ENCODE measurements at places on chromosomes 7 and 10.

DNA sequence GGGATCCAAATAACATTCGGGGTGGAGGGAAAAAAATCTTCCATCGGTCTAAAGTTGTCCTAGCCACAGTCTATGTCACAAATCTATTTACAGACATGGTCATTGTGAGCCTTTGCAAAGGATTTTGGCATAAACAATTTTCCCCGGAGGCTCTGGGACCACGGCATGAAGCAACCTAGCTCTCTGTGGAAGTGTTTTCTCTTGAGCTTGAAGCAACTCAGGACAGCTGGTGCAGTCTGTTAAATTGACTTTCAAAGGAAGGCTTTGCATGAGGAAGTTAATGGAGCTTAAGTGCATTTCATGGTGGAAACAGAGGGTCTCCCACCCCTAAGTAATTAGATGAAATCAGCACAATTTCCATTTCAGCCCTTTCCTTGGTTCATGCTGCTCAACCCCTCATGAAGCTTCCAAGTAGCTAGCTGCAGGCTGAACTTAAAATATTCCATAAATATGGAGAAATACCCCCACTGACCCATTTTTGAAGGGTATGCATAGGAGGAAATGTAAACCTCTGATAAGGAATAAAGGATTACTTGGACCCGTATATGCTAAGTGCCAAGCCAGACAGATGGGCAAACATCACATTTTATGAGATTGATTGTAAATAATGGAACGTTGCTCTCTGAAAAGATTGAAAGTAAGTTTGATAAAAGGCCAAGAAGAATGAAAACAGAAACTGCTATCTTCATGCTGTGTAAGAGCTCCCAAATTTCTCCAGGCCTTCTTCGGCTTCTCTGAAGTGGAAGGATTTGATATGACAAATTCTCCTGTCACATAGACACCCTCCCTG, 39.9 kb downstream of the CCDC3 start:
- no peak for DNase-seq

- DNase-seq: no peak
Measured at GRCh38 chr10:51100221-51100620, 25.9 kb downstream of the PRKG1 start.

DNA sequence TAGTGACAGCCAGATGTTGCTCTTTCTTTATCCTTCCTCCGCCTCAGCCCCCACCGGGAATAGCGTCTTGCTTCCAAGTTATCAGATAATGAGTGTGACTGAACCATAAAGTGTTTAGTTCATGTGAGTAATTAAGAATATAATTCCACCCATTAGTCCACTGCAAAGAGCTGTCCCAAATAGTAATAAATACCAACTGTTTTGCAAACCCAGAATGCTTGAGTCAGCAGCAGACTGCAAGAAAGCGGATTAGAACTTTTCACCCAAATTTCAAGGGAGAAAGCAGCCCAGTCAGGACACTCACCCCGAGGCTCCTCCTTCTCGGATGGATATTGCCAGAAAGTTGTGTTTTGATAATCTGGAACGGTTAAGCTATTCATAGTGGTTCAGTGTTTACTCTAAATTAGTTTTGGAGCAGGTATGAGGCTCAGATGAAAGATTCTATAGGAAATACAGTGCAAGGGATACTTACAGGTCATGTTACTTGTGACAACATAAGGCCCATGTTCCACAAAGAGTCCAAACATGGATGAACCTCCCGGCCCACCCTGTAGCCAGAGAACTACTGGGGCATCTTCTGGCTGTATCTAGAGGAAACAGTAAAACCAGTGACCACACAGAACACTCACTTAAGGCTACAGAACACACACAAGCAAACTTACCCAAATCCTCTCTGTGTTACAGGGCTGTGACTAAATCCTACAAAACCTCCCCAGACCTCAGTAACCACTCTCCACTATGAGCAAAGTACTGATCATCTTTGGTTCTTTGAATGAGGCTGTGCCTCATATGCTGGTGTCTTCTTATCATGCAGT, 50.5 kb downstream of the CPVL start:
- DNase-seq: no peak

GRCh38 chr7:8443576-8444467, 10.4 kb downstream of the NXPH1 start:
- no peak for DNase-seq

DNA sequence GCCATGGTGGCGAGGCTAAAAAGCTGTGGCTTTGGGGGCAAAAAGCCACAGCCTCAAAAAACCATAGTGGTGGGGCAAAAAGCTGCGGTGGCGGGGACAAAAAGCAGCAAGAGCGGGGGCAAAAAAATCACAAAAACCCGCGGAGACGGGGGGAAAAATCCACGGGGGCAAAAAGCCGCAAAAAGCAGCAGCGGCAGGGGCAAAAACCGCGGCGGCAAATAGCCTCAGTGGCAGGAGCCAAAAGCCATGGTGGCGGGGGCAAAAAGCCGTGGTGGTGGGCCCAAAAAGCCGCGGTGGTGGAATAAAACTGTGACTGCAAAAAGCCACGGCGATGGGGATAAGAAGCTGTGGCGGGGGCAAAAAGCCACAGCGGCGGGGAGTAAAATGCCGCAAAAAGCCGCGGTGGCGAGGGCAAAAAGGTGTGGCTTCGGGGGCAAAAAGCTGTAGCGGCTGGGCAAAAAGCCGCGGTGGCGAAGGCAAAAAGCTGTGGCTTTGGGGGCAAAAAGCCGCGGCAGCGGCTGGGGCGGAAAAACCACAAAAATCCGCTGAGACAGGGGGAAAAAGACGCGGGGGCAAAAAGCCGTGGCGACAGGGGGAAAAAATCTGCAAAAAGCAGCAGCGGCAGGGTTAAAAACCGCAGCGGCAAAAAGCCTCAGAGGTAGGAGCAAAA, 526.6 kb downstream of the ZNF33B start:
- DNase-seq: no peak

GRCh38 chr7:76372984-76373833, 14.4 kb upstream of the YWHAG start:
- no peak for DNase-seq

GRCh38 chr10:44193567-44194220, 191.2 kb downstream of the CXCL12 start:
- no peak for DNase-seq

DNA sequence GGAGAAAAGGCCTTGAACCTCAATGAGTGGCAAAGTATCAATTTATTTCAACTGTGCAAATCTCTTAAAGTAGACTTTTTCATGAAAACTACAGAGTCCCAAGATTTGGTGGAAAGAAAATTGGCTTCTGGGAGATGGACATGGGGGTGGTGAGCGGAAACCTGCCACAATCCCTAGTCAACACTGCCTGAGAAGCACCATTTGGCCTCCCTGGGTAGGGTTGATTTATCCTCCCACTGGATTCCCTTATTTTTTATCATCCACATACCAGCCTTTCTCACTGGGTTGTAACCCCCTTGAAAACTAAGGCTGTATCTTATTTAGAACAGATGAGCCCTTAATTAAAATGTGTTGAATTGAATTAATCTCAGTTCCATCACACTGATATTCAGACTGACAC, 101.7 kb upstream of the PTN start:
- DNase-seq: no peak

DNA sequence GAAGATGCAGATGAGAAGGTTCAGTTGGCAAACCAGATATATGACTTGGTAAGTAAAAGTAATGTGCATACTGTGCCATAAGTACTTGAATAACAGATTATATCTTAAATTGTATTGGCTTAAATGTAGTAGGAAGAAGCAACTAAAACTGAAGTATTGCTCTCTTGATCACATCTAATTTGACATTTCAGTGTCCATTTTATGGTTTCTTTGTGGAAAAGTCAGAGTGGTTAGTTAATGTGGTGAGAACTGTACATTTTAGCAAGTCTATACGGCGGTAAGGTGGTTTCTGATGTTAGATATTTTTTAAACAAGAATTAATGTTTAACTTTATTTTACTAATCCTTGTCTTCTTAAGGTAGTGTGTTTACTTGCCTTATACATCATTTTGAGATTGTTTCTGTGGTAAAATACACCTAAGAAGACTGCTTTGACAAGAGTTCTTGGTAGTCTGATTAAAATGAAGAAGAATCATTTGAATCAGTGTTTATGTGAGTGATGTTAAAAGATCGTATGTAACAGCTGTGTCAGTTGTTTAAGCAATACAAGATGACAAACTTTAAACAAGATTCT, 5.1 kb downstream of the ING3 start:
- DNase-seq: no peak

- no peak for DNase-seq
Measured at GRCh38 chr7:136845899-136846465, 22.5 kb upstream of the CHRM2 start.

DNA sequence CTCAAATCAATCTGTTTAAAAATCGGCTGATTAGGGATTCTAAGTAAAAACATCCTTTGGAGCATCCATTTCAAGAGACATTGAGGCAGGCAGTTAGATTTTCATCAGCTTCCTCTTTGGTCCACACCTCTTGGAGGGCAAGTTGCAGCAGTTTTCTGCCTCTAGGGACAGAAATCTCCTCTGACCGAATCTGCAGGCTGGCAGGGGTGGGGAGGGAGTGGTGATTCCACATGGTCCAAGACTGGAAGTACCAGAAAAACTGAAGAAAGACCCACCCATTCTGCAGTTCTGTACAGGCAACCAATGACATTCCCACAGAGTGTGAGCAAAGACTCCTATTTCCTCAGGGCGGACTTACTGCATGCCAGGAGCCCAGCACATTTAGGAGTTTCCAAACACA, 29.0 kb downstream of the FGFBP3 start:
- DNase-seq: no peak

- DNase-seq: no peak
Measured at GRCh38 chr7:133313575-133313974, 60.7 kb downstream of the EXOC4 start.

GRCh38 chr7:13099154-13099795, 411.8 kb downstream of the ARL4A start:
- DNase-seq: no peak

- no peak for DNase-seq
Measured at GRCh38 chr7:55081068-55081467, 62.3 kb downstream of the EGFR start.

DNA sequence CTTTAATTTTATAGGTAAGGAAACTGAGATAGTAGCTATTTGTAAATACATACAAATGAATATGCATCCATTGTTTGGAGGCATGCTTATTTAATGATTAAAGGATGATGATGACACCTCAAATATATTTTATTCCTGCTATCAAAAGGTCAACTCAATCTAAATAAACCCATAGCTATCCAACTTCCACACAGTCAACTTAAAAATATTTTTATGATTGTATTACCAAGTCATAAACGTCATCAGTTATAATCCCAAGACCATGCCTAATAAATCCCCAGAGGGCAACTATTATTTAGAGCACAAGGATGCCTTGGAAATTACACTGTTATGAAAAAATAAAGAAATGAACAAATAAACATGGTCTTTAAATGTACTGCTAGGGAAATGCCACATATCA, 102.1 kb downstream of the MPP7 start:
- DNase-seq: no peak

DNA sequence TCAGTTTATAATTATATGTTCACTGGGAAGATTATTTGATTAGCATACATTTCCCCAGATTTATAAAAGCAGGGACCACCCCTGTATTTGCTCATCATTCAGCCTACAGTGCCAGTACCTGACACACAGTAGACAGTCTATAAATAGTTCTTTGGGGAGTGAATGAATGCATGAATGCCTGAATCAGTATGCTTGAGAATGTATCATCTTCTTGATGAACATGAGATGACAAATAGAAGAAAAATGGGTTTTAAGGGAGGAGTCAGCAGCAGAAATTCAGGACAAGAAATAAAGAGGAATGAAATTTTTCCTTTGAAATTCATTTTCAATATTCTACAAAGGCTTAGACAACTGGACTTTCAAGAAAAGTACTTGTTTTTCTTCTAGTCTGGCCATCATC, 295.8 kb upstream of the LRRTM3 start:
- no peak for DNase-seq

DNA sequence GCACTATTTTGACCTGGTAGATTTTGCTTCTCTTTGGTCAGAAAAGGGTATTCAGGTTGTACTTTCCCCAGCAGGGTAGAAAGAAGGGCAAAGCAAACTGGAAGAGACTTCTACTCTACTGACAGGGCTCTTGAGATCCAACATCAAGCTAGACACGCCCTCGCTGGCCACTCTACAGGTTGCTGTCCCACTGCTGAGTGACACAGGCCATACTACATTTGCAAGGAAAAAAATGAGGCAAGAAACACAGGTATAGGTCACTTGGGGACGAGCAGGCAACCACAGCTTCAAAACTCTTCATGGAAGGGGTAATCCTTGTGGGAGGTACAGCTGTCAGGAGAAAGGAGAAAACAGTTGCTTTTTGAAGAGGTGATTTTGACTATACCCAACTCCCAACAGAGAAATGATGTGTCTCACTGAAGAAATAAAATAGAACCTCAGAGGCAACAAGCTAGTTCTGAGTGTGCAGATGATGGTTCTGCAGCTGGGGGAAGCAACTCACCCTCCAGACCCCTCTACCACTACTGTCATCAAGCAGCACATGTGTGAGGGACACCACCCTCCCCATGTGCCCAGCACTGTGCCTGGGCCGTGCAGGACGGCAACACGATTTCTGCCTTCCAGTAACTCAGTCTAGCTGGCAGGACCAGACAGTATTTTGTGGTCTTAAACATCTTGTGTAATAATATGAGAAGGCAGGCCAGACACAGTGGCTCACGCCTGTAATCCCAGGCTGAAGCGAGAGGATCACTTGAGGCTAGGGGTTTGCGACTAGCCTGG, 16.3 kb downstream of the AKR1B1 start:
- DNase-seq: no peak

DNA sequence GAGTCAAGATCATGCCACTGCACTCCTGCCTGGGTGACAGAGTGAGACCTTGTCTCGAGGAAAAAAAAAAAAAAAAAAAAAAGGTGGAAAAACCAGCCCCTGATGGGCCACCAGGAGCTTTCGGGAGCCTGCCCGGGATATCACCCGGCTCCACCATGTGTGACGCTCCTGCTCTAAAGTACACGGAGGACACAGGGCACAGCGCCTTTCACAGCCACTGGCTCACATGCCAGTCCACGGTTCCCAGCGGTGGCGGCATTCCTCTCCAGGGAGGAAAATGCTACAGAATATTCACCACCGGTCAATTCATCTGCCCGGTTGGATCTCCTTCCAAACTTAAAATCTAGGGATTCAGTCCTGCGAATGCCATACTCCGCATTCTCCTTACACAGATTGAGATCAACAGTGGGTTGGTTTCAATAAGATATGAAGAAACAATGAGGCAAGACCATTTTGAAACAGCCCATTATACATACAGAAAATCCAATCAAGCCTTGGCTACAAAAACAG, 81.2 kb downstream of the CTBP2 start:
- DNase-seq: no peak

DNA sequence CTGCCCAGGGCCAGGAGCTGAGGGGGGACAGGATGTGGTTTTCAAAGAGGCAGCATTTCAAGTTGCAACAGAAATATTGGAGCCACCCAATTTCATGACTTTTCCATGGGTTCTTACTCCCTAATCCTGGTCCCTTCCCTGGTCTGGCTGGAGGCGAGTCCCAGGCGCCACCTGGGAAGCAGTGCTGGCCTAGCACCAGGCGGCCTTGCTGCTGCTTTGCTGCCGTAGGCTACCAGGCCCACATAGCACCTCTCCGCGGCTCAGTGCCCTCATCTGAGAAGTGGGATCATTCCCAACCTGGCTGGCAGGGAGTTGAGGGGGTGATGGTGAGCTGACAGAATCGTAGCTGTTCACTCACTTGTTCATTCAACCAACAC, 33.7 kb downstream of the ZMIZ1 start:
- DNase-seq: no peak

Data from brain pericyte (primary cell).